NCI-H2081 treated with DMSO at 0.1 percent for 48 hours (cell line): ENCODE measurements at places on chromosomes 12 and 14.

DNA sequence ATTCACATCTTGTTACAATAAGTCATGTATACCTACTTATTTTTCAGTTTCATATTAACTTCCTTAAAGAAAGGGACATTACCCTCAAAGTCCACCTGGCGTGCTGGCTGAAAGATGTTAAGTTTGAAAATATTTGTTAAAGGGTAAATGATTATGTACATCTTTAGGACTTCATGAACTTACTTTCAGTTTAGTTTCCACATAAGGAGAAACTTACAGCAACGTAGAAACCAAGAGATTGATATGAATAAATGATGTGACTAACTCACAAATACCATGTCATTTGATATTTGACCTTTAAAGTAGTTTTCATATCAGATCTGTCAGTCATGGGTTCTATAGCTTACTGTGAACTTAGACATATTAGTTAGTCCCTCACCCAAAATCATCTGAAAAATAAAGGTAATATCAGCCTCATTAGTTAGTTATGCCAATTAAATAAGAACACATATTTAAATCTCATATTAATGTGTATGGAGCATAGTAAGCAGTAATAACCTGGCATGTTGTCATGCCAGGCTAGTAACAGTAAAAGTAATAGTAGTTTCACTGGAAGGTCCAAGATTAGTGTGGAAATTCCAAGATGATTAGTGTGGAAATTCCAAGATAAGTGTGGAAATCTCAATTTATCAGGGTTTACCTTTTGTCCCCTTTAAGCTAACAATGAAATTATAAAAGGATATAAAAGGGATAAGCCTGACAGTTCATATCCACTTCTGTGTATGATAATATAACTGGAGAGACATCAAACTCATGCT is 1.9 kb upstream of the CLEC2D start:
- no peak for DNase-seq

DNA sequence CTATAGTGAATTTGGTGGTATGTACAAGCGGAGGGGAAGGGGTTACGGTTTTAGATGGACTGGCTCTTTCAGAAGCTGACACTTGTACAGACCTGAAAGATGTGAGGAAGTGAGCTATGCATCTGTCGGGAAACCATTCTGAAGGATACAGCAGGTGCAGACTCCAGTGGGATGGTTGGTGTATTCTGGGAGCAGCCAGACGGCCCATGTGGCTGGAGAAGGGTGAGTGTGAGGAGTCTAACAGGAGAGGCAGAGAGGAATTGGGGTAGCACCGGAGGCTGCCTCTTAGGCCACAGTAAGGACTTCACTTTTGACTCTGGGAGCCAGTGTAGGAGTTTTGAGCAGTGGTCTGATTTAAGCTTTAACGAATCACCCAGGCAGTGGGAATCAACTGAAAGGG is 90.7 kb downstream of the APAF1 start:
- DNase-seq: no peak

DNA sequence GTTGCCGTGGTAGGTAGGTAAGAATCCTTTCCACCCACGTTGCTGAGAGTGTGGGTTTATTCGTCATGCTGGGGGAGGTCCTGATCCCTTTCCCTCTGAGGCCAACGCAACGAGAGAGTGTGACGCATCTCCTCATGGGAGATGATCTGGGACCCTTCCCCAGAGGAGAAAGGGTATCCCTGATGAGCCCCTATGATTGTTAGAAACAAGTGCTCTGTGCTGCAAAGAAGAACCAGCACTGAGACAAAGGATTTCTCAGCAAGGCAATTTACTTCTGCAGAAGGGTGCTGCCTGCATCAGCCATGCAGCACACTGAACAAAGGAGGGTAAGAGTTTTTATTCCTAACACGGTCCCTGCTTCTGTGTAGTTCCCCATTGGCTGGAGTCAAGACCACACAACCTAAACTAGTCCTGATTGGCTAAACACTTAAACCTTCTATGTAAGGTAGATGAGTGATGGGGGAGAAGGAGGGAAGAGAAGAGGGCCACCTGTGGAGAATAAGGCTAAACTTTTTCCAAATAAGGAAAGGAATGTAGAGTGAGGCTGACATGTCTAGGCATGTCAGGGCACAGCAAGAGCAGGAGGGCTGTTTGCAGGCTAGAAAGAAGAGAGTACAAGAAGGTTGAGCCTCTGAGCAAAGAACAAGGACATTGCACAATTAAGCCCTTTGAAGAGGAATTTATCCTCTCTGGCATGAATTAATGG is 21.3 kb downstream of the CLEC2A start:
- no peak for DNase-seq

GRCh38 chr14:60925286-60925685 is 55.6 kb downstream of the TRMT5 start:
- DNase-seq: no peak

DNA sequence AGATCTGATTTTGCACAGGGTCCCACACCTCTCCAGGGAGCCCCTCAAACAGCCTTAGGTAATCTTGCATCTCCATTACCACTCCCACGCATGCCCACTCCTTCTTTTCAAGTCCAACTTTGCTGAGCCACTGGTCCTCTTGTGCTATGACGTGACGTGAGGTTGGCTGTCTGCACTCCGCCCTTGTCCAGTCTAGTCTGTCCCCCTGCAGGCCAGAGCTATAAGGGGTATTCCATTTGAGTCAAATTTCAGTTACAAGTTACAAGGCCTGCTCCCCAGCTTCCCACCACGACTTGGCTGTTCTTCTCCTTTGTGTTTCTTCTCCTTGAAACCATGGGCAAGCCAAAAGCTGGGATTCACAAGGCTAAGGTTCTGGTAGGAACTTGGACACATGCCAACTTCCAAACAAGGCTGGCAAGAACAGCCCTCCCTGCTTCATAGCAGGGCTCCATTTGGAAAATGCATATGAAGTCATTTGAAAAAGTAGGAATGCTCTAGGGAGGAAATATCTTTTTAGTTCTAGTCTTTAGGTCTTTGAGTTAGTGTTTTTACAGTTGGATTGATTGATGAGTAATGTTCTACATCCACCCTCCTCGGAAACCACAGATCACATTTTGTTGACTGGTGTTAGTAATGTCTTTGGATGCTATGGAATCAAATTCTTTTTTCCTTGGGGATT is 49.1 kb downstream of the KCNA1 start:
- no peak for DNase-seq

DNA sequence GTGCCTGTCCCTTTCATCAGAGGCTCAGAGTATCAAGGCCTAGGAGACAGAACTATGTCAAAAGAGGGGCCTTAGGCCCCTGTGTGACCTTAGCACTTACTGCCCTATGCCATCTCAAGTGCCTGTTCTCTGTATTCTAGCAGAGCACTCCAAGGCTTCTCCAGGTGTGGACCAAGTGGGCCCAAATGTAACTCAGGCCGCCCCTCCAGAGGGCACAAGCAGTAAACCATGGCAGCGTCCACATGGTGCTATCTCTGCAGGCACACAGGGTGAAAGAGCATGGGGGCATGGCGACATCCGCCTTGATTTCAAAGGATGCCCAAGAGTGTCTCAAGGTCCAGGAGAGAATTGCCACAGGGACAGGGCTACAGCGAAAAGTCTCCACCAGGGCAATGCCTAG is 628.7 kb downstream of the RPS29 start:
- DNase-seq: no peak

DNA sequence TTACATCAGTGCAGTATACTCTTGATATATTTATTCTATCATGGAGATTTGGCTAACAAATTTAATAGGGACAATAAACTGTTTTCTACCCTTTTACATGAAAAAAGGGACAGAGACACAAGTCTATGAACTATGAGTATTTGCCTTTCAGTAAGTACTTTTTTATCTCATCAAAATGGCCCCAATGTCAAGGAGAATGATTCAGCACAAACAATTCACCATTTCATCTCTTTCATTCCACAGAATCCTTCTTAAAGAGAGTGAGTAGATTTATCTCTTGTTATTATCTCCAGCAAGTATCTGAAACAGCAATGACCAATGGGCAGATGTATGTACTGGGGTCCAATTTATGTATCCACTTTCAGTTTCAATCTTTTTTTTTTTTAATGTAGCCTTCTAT is 447.5 kb downstream of the NPAS3 start:
- no peak for DNase-seq

GRCh38 chr12:98769068-98769467 is 124.0 kb downstream of the APAF1 start:
- no peak for DNase-seq

DNA sequence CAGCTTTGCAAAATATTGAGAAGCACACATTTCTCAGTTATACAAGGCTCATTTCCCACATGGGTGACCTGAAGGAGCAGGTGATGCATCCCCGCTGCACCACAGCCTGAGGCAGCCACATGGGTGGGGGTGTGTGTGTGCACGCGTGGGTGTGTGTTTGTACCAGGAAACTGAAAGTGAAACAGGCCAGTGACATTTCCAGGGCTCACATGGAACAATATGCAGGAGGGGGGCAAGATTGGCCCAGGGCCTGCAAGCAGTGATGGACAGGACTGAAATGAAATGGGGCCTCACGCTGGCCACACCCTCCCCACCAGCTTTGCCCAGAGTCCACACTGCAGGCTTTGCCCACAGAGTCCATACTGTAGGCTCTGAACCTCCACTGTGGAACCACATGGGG is 154.2 kb upstream of the PARP11 start:
- no peak for DNase-seq

DNA sequence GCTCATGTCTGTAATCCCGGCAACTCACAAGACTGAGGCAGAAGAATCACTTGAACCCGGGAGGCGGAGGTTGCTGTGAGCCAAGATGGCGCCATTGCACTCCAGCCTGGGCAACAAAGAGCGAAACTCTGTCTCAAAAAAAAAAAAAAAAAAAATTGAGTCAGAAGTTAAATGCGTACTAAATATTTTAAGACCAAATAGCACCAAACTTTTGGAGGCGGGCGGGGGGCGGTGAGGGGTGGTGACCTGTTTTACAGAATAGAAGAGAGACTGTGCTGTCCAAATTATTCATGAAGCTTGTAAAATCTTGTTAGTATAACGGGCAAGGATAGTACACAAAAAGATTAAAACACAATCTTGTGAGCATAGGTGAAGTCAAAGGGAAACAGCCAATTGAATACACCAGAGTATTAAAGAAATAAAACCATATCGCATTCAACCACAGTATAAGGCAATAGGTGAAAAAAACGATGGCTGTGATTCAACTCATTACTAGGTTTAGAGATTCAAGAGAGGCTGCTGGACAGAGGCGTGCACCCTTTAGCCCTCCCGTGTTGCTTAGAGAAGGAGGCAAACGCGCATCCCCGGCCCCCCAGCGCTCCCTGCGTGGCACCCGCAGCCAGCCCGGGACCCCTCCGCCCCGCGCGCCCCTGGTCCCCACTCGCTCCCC is 571 bp downstream of the ZNF891 start:
- no peak for DNase-seq
